ENCODE measurements at places on chromosomes 2 and 18.

- peak; percentile 30 for DNase-seq
Measured at GRCh38 chr18:62131301-62131909, 55.5 kb downstream of the PIGN start.

- DNase-seq = no peak
Measured at GRCh38 chr18:9825571-9826073, 60.2 kb upstream of the TXNDC2 start.

GRCh38 chr18:79529991-79530390, 134.3 kb downstream of the NFATC1 start:
- DNase-seq = no peak

- no peak for DNase-seq
Measured at GRCh38 chr2:38269421-38269820, 107.7 kb downstream of the ATL2 start.

GRCh38 chr2:154587739-154588138, 110.8 kb upstream of the KCNJ3 start:
- no peak for DNase-seq

DNA sequence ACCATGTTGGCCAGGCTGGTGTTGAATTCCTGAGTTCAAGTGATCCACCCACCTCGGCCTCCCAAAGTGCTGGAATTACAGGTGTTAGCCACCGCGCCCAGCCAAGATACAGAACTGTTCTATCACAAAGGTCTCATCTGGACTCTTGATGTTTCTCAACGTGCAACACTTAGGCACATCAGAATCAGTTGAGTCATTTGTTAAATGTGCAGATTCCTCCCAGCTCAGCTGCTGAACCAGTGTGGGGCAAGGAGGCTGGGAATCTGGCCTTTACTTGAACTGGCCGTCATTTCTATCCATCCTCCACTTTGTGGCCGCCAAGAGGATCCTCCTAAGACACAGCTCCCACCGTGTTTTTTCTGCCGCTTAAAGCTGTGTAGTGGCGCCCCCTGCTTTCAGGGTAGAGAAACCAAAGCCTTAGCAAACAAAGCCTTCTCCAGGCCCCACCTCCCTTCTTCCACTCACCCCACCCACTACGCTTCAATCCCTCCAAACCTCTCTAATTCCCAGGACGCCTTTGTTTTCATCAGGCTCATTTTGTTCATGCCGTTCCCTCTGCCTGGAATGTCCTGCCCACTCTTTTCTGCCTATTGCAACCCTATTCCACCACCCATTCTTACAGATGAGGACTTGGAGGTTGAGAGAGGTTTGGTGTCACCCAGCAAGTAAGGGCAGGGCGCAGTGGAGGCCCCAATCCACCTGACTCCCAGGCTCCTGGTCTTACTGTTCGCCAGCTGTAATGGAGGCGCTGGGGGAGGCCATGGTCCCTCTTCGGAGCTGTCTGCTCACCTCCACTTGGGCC, 776 bp upstream of the SPEG start:
- no peak for DNase-seq

DNA sequence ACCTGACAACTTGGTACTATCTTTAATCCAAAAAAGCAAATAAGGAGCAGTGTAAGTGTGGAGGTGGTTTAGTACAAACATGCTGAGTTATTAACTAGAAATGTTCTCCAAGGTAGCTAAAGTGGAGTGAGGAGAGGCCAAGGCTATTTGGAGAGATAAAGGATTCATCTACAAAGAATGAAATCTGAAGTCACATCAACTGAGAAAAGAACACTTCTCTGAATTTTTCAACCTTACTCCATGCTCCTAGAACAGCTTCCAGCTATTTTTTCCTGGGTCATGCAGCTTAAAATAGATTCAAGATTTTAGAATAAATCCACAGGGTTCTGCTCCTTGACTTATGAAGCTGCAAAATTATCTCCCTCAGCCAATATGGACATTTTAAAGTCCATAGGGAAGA, 18.7 kb downstream of the IMMT start:
- no peak for DNase-seq

DNA sequence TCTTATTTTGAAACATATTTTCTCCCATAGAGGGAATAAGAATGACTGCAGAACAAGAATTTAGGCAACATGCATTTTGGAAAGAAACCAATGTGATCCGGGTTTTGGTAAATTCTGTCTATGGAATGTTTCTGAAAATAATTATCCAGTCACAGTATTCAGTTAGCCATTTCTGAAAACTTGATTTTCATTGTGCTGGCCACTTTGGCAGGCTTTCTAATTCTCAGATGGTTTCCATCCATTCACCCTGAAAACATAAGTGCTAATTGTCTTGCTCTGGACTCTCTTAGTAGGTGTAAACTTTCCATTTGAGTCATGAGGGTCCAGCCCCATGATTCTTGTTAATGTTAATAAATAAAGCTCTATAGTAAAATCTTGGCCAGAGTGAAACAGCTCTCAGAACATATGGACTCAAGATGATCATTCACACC, 176.5 kb downstream of the RBM43 start:
- DNase-seq = no peak

DNA sequence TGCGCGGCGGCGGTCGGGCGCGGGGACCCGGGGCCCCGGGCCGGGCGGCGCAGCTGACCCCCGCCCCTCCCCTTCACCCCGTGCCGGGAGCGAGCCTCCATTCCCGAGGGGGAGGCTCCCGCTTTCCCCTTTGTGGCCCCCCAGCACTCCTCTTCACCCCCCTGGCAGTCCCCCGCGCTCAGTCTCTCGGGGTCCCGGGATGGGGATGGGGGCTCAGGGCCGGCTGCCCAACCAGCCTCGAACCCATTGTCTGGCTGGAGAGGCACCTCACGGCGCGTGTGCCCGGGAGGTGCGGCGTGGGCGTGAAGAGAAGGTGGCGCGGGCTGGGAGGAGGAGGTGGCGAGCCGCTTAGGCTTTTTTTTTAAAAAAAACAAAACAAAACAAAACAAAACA, 748 bp downstream of the FMNL2 start:
- DNase-seq = no peak

DNA sequence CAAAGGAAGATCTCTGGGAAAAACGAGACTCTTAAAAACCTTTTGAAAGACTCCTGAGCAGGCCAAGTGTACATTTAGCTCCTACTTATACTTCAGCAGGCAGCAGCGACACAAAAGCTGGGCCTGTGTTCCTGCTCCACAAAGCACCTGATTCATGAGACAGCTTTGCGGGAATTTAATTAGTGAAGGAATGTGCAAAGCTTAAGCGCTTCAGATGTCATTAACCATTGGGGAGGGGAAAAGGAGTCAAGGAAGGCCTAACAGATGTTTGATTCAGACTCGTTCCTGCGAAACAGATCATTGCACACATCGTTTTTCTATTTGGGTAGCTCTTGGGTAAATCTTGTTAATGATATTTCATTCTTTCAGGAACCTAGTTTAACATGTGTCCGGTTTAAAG, 125.9 kb downstream of the MAIP1 start:
- no peak for DNase-seq

GRCh38 chr18:6661692-6662415, 67.7 kb upstream of the ARHGAP28 start:
- DNase-seq = no peak

DNA sequence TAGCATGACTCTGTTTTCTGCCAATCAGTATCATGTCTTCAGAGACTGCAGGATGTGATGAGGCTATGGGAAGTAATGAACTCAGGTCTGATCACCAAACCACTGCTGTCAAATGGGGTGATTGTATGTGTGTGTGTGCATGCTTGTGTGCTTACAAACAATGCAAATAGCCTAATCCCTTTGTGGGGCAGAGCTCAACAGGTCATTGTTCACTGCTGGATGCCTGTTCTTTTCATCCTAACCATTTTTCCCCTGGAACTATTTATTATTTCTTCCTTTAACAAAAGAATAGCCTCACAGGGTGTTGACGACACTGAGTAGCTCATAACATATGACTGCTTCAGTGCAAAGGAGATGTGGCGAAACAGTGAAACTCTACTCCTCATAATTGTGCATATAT, 55.9 kb downstream of the NXPH2 start:
- no peak for DNase-seq

- no peak for DNase-seq
Measured at GRCh38 chr2:76318848-76319360, 608.2 kb upstream of the GCFC2 start.

DNA sequence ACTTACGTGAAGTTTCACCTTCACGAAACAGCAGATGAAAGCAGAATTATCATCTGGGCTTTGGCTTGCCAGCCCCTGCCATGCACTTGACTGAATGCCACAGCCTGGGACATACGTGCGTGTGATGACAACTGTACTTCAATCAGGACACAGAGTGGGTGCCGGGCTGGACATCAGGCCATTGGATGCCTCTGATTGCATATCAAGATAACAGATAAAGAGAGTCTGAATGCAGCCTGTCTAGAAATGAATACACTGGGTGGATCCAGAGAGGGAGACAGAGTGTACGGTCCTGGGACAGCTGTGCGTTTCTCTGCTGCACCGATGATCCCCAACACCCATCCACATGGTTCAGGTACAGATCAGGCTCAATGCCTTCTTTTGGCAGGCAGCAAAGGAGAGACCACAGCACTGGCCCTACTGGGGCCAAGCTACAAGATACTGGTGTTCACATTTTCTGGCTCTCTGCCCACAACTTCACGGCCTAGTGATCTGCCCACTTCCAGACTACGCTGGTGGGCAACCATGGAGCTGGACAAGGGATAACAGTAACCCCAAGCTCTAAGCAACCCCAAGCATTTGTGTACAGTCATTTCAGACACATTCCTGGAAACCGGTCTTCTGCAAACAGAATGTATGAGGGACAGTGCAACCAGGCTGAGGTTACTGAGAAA, 35.6 kb downstream of the FBLN7 start:
- no peak for DNase-seq

- DNase-seq = no peak
Measured at GRCh38 chr2:161570424-161571050, 53.7 kb upstream of the SLC4A10 start.

DNA sequence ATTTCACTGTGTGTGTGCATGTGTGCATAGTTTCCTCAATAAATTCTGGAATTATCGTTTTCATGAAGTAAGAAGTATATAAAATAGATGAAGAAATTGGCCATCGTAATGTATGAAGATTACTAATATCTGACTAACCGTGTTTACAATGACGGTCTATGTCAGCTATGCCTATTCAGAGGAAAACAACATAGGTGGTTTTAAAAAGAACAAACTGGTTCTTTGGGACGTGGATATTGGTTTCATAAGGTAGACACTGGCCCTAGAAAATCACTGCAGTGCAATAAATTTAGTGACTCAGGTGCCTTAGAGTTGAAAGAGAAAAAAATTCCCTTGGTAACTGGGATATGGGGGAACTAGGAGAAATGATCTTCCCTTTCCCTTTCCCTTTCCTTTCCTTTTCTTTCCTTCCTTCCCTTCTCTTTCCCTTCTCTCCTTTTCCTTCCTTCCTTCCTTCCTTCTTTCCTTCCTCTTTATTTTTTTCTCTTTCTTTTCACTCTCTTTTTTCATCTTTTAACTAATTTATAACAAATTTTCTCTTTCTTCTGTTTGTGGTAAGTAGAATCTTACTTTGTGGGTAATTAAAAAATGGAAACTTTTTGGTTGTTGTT, 36.4 kb downstream of the MAP2 start:
- DNase-seq = no peak

DNA sequence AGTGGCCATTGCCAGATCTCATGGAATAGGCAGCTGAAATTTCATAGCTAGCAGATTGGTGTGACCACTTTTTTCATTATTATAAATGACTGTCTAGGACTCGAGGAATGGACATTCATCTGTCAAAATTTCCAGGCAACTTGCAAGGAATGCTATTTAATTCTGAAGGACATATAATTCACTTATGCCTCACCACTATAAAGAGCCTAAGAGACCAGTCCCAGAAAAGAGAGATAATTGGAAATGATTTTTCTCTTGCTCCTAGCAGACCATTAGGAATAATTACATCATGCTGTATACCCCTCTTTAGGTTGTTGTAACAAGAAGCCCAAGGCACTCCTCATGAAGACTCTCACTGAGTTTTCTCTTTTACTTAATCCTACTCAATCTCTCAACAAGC, 557.4 kb upstream of the RAB6C start:
- DNase-seq = no peak

- DNase-seq = no peak
Measured at GRCh38 chr18:9066817-9067306, 35.6 kb upstream of the NDUFV2 start.

DNA sequence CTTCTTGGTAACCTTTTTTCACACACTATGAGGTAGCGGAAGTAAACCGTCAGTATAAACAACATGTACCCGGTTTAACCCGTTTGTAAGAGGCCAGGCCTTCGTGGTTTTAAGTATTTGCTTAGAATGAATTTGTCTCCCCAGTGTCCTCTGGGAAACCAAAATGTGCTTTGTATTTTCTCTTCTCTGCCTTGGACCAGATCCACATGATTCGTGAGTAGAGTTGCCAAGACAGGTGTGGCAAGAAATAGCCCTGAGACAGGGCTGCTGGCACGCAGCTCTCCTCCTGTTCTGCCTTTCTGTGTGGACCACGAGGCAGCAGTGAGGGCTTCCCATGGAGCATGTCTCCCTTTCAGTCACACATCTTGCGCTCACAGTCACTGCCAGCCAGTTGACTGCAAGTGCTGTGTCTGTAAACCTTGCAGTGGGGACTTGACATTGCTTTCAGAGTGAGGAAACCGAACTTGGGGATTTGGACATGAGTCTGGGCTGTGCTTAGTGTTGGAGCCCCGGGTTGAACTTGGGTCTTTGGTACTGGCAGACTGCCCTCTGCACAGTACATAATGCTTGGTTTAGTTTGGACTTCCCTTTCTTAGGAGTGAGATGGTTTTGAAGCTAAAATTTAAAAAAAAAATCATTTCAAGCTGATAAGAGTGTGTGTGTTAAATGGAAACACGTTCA, 19.1 kb downstream of the BCL2L11 start:
- DNase-seq = no peak

DNA sequence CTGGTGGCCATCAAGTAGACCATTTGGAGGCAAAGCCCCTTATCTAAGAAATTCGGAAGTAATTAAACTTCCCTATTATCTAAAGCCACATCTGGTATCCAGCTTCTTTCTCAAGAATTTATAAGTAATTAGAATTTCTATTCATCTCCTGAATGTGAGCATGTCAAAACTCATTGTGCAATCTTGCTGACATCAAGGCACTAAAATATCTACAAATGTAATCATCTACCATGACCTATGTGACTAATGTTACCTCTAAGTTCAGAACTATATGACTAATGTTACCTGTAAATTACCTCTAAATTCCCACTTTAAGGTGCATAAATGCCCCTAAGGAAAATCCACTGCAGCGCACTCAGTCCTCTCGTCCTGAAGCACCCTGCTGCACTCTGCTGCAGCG, 773.0 kb downstream of the CPS1 start:
- DNase-seq = no peak

DNA sequence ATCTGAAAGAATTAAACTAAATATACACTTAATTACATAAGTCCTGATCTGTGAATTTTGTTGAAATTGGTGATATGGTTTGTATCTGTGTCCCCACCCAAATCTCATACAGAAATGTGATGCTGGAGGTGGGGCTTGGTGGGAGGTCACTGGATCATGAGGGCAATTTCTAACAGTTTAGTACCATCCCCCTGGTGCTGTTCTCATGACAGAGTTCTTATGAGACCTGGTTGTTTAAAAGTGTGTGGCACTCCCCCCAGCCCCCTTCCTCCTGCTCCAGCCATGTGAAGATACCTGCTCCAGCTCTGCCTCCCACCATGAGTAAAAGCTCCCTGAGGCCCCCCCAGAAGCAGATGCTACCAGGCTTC, 18.7 kb downstream of the FEZ2 start:
- no peak for DNase-seq

GRCh38 chr18:62138461-62139235, 48.2 kb downstream of the PIGN start:
- DNase-seq = no peak
